ENCODE measurements at places on chromosomes 11 and 22.
A peak's percentile ranks its signal among the peaks of the same experiment; 100 is the strongest.

DNA sequence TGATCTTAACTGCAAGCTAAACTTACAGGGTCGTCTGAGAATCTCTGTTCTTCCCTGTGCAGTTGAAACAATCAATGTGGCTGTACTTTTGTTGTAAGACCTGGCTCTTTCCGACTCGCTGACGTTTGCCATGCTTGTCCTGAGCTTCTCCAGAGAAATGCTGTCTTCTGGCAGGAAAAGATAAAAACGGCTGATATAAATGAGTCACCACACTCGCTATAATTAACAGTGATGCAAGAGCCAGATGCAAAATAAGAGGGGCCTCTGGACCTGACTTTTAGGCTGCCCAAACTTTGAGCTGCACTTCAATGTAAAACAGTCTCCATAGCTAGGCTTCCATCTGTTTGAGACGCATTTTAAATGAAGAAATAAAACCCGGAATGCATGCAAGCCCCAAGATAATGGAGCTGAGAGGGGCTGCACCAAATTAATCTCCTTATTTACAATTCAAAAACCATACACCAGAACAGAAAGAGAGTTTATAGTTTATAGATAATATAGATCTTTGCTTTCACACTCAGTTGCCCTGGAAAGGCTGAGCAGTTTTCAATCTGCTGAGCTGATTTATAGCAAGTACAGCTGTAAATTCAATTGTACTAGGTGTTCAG lies 48.5 kb downstream of the WT1 start:
- peak; percentile 21 for DNase-seq

- no peak for DNase-seq
These were observed 201.5 kb downstream of the SOX6 start for GRCh38 chr11:16154715-16155396.

DNA sequence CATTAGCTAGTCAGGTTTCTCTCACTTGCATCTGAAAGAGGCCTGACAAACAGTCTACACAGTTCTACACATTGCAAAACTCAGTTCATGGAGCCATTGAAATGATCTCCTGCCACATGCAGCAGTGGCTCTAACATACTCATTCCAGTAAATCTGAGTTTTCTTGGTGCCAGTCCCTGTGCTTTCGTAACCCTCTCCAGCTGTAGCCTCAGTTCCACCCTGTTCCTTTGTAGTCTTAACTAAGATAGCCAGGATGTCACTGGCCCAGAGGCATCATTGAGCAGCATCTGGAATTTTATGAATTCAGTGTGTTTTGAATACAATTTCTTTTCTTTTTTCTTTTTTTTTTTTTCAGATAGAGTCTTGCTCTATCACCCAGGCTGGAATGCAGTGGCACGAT lies 37.4 kb upstream of the ZBED5 start:
- no peak for DNase-seq

GRCh38 chr22:27420817-27421361 lies 380.7 kb downstream of the MN1 start:
- DNase-seq, result peak; percentile 84

GRCh38 chr22:30538280-30538679 lies 8.3 kb downstream of the SEC14L6 start:
- DNase-seq, result peak; percentile 26

DNA sequence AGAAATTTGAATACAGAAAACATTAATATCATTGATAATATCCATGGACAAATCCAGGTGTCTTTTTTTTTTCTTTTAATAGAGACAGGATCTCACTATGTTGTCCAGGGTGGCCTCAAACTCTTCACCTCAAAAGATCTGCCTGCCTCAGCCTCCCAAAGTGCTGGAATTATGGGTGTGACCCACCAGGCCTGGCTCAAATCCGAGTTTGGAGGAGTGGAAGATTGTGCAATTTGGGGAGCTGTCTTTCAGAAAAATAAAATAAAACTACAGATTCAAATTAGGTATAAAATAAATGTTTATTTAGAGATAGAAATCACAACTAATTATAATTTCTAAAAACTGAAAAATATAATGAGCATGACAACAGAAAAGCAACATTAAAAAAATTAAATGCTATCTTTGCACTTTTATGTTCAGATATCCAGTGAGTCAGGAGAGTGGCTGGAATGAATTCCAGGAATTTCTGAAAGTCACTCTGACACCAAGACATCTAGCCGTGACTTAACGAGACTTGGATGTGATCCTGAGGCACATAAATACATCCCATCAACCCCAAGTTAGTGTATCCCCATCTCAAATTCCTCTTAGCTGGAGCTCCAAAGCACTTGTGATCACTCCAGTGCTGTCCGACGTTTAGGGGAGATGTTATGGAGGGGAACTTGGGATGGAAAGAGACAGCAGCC lies 128.6 kb upstream of the THY1 start:
- peak; percentile 49 for DNase-seq

GRCh38 chr11:57457643-57458023 lies 2.7 kb upstream of the RTN4RL2 start:
- DNase-seq, result no peak

GRCh38 chr11:83072350-83073242 lies 899 bp upstream of the RAB30 start:
- no peak for DNase-seq

GRCh38 chr11:35608502-35608901 lies 9.8 kb upstream of the FJX1 start:
- no peak for DNase-seq

- DNase-seq, result peak; percentile 47
These were observed 19.3 kb upstream of the SHISAL1 start for GRCh38 chr22:44331881-44332714.

DNA sequence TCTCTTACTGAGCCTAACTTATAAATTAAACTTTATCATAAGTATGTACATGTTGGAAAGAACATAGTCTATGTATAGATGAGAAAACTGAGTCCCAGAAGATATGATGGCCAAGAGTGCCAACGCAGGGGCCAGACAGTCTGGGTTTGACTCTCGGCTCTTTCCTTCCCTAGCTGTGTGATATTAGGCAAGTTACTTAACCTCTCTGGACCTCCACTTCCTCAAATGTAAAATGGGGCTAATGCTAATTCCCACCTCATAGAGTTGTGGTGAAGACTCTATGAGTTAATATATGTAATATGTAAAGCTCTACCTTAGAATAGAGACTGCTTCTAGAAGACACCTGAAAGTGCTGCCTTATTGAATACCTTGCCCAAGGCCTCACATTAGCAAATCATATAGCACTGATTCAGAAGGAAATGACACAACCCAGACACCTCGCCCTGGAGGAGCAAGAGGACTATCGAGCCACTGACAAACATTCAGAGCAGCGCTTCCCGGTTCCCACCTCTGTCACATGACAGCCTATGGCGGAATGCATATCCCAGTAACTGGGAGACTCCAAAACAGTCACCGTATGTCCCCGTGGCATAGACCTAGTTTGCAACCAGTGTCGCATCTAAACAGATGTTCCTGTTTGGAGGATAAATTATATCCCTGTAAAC lies 11.3 kb upstream of the CCDC86 start:
- no peak for DNase-seq

DNA sequence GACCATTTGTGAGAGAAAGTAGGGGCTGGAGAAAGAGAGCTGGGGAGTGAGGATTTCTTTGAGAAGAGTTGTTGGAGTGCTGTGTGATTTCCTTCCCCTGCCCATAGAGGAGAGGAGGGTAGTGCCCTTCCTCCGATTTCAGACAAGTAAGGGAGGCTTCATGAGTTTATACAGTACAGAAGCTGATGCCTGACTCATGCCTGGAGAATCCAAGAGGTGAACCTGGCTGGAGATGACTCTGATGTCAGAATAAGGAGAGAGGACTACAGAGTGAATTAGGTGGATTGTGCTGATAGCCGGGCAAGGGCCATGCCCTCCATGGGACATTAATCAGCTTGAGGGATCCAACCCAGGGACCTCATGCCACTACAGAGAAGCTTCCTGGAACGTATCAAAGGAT lies 91.6 kb downstream of the FAR1 start:
- no peak for DNase-seq

DNA sequence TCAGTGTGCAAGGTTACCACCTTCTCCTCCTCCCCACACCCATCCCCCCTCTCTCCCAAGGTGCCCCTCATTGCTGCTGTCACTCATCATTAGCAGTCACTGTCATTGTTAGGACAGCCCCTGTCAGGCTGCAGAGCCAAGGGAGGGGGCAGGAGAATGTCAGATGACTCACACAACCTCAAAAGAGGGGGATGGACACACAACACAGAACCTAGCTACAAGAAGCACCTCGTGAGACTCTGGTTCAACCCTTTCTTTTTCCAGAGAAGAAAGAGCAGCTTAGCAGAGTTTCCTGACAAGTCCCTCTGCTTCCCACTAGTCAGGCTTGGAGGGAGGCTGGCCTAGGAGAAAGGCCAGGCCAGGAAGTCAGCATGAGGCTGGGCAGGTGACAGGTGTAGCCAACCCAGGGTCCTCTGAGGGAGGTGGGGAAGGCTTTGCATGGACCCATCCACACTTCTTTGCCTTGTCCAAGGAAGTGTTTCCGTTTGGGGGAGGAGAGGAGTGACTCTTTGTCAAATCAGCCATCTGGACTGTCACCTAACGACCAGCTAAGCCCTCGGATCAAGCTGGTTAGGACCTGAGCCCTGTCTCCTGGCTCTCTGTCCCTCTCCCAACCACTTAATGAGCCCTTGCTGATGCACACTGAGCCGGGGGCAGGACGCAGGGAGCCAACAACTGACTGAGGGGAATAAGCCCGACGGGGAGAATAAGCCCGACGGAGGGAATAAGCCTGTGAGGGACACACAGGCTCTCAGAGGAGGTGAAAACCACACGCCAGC lies 18.3 kb downstream of the ADORA2A start:
- DNase-seq, result no peak

DNA sequence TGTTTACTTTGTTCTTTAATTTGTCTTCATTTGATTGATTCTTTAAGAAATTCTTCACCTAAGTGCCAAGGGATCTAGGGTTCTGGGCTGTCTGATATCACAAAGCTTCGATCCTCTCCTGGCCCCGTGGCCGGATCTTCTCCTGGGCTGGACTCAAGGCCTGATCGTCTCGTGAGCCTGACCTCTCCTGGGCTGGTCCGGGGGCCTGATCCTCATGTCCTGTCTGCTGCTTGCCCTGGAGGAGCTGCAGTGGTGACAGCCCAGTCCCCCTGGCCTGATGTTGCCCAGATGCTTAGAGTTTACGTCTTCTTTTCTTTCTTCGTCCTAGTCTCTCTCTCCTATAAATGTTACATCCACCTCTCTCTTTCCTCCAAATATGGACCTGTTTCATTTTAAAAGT lies 3.3 kb downstream of the NADSYN1 start:
- no peak for DNase-seq

DNA sequence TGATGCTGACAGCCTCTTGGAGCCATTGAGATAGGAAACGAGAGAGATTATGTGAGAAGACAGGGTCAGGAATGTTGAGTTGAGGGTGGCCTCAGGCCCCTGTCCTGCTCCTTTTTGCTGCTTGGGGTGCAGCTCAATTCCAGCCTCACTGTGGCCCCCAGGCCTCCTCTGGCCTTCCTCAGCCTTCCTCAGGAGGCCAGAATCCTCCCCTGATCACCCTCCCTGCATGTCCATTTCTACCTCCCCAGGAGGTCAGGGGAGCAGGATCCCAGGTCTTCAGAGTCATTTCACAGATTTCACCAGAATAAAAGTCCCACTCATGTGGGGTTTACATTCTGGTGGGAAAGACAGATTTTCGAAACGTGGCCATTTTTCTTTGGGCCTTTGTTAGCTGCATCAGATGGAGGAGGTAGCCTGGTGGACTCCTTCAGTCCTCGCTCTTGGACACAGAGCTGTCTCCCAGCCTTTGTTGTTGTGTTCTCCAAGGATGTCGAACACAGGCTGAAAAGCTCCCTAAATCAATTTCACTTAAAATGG lies 2.2 kb upstream of the KCNQ1OT1 start:
- no peak for DNase-seq

DNA sequence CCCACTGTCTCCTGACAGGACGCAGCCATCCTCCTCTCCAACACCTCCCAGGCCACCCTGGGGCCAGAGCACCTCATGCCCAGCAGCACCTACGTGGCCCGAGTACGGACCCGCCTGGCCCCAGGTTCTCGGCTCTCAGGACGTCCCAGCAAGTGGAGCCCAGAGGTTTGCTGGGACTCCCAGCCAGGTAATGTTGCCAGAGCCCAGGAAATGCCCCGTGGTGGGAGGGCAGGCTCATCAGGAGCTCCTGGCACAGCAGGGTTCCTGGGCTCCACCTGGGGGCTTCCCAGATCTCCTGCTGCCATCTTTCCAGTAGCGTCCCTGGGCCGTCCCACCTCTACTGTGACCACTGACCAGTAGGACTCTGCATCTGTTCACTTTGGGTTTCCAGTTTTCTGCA lies 16.2 kb downstream of the CSF2RB start:
- DNase-seq, result no peak

- DNase-seq, result no peak
These were observed 67.9 kb downstream of the KCNC1 start for GRCh38 chr11:17802491-17802890.

DNA sequence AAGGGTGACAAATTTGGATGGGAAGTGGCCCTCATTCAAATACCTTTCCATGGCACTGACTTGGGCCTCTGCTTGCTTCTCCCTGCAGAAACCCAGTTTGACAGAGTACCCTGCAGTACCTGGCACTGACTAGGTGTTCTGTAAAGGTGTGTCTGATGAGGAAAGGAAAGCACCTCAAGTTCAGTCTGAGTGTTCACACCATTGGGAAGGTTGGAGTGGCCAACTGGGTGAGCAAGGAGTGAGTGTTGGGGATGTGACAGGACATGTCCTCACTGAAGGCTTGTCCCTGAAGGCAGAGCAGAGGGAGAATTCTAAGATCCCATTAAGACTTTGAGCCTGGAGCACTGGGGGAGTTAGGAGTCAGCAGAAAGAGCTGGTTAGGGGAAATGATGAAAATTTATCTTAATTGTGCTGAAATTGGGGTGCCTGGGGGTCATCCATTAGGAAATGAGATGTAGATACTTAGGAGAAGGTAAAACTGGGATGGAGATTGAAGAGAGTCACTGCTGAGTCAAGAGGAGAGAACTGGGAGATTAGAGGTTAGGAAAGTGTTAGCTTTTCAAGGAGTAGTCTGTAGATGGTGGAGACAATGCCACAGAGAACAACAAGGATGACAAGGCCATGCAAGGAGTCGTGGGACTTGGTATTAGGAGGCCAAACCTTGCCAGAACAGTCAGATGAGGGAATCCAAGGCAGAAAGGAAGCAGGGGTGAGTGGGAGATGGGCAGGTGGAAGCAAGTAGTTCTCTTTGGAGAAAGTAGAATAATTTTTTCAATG lies 6.1 kb downstream of the SREBF2 start:
- DNase-seq, result no peak

DNA sequence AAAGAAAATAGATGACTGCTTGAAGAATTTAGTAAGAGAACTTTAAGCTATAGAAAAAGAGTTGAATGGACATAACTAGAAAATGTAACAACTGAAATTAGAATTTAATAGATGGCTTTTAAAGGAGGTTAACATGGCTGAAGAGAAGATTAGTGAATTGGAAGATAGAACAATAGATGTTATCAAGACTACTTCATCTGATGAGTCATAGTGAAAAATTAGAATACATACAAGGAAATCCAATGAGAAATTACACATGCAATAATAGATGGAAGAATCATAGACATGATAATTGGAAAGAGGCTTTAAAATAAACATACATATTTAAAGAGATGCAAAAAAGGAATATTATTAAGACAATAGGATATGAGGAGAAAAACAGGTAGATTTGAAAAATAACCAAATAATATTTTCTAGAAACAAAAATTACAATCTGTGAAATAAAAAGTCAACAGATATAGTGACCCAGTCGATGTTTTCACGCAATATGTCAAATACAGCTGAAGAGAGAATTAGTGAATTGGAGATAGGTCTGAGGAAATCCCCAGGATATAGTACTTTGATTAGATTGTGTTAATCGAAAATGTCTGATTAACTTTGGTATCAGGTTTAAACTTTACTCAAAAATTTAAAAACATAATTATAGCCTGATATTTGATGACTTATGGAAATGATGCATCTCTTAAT lies 28.2 kb downstream of the CAT start:
- no peak for DNase-seq

Data from AG08395 (cell line).